ENCODE measurements at places on chromosomes 12 and 14. TPM values are rescaled to one million over a fixed set of nuclear protein-coding genes. Genes with fewer than 3 reads are reported as not detected.

The BDKRB1 gene
- total RNA-seq = not detected

The STON2 gene
- total RNA-seq = 0.34 TPM

The PAX9 gene
- total RNA-seq = not detected

The OR4E2 gene
- total RNA-seq = not detected

The DCAF11 gene
- total RNA-seq = 85.6 TPM

- no peak overlapping the region for H3K27ac ChIP-seq
- DNase-seq = no peak
- no peaks in the 10 kb centered on the region for H3K36me3 ChIP-seq
- H3K27me3 ChIP-seq = no peaks in the 10 kb centered on the region
- no peak overlapping the region for H3K4me3 ChIP-seq
- H3K4me1 ChIP-seq = peaks cover 17% of the 10 kb centered on the region
These were observed 53.5 kb upstream of the RAP1B start for GRCh38 chr12:68557011-68557730.

- no peak overlapping the region for H3K27ac ChIP-seq
- H3K4me3 ChIP-seq = no peak overlapping the region
- no peak for DNase-seq
- H3K4me1 ChIP-seq = no peaks in the 10 kb centered on the region
- H3K36me3 ChIP-seq = no peaks in the 10 kb centered on the region
These were observed 775.7 kb downstream of the TMTC2 start for GRCh38 chr12:83462419-83462818.

GRCh38 chr12:94260017-94260416, 111.6 kb downstream of the PLXNC1 start:
- H3K27ac ChIP-seq = no peak overlapping the region
- no peaks in the 10 kb centered on the region for H3K27me3 ChIP-seq
- DNase-seq = no peak
- H3K4me3 ChIP-seq = no peak overlapping the region

GRCh38 chr12:90260136-90260535, 551.5 kb upstream of the ATP2B1 start:
- H3K4me3 ChIP-seq = no peak overlapping the region
- DNase-seq = no peak
- no peaks in the 10 kb centered on the region for H3K27me3 ChIP-seq
- H3K36me3 ChIP-seq = no peaks in the 10 kb centered on the region
- H3K27ac ChIP-seq = no peak overlapping the region
- no peaks in the 10 kb centered on the region for H3K4me1 ChIP-seq

- no peaks in the 10 kb centered on the region for H3K27me3 ChIP-seq
- H3K4me3 ChIP-seq = no peak overlapping the region
- H3K36me3 ChIP-seq = no peaks in the 10 kb centered on the region
- no peaks in the 10 kb centered on the region for H3K4me1 ChIP-seq
- DNase-seq = no peak
These were observed 132.3 kb downstream of the PAPOLA start for GRCh38 chr14:96634481-96634880.

DNA sequence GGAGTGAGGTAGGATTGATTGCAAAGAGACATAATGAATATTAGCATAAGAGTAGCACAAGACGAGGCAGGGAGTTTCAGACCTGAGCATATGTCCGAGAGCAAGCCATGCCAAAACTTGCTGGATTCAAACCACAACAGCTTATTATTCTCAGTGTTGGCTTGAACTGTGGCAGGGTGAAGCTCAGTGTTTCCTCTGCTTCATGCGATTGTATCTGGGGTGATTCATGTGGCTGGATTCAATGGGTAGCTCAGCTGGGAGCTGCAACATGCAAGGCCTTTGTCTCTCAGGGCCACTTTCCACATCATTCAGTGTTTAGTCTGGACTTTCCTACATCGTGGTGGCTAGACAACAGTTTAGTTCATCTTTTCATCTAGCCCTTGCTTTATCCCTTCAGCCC, 22.1 kb upstream of the E2F7 start:
- DNase-seq = no peak
- H3K27me3 ChIP-seq = peaks cover 4% of the 10 kb centered on the region
- no peaks in the 10 kb centered on the region for H3K36me3 ChIP-seq
- no peak overlapping the region for H3K4me3 ChIP-seq

DNA sequence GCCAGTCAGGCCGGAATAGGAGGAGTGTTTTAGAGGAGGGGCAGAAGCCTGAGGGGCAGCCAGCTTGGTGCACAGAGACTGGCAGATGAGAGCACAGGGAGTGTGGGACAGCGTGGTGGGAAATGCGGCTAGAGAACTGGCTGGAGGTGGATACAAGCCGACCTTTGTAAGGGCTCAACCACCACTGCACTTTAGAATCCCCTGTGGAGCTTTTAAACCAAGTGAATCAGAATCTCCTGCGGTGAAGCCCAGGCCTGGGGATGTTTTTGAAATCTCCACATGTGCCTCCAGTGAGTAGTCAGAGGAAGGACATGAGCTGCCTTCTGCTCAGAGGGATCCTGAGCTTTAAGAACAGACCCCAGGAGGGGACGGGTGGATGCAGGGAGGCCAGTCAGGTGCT, 10.9 kb upstream of the PCED1B start:
- H3K4me1 ChIP-seq = peaks cover 17% of the 10 kb centered on the region
- no peak for DNase-seq
- H3K4me3 ChIP-seq = no peak overlapping the region
- no peak overlapping the region for H3K27ac ChIP-seq
- no peaks in the 10 kb centered on the region for H3K36me3 ChIP-seq
- H3K27me3 ChIP-seq = no peaks in the 10 kb centered on the region

- H3K4me1 ChIP-seq = peaks cover 8% of the 10 kb centered on the region
- DNase-seq = no peak
- no peak overlapping the region for H3K4me3 ChIP-seq
- H3K36me3 ChIP-seq = peaks cover 6% of the 10 kb centered on the region
- no peak overlapping the region for H3K27ac ChIP-seq
These were observed 9.8 kb upstream of the PHLDA1 start for GRCh38 chr12:76041406-76041805.

DNA sequence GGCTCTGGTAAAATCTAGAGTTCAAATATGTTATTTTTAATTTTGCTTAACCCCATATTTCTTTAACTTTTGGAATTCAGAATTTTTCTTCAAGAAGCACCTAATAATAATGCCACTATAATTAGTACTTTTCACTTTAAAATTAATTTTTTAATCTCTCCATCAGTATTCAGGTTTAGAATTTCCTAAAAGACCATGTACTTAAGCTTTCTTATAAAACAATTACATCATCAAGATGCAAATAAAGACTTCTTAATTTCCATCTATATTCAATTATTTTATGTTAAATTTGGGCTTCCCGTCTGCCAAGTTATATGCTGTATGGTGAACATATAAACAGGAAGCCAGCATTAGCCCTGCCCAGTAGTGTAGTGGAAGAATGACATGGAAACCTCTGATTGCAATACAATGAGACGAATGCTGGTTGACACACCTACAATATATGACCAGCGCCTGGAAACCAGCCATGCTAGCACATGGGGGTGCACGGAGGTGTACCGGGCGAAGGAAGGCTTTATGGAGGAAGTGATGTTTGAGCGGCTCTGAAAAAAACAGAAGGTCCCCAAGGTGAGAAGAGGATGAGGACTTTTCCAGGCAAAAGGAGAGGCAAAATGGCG, 82.2 kb downstream of the LLPH start:
- H3K4me3 ChIP-seq = no peak overlapping the region
- H3K27me3 ChIP-seq = peaks cover 11% of the 10 kb centered on the region
- no peaks in the 10 kb centered on the region for H3K36me3 ChIP-seq
- no peak for DNase-seq
- no peak overlapping the region for H3K27ac ChIP-seq
- peaks cover 3% of the 10 kb centered on the region for H3K4me1 ChIP-seq

Measured in activated CD4-positive, alpha-beta memory T cell treated with anti-CD3 and anti-CD28 coated beads for 36 hours (primary cell).